T-helper 1 cell (primary cell): ENCODE measurements at places on chromosomes 12 and 14.
A peak's percentile ranks its signal among the peaks of the same experiment; 100 is the strongest.

DNA sequence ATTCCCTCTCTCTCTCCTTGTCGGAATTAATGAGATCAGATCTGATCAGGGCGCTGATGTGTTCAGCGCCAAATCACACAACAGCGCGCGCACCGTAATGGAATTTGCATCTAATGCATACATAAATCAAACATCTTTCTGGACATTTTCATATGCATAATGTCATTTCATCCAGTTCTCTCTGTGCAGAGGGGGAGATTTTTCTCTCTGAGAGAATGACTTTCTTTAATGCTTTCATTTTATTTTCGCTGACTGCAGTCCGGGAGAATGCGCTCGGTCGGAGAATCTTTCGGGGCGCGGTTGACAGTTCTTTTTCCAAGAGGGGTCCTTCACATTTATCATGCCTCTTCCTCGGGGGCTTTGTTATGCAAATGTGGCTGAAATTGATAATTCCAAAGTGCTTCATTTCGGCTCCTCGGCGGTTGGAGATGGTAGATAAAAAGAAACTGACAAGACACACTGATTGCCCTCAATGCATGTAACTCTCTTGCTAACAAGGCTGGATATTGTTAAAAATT, 615.9 kb downstream of the VRK1 start:
- no peak for DNase-seq

DNA sequence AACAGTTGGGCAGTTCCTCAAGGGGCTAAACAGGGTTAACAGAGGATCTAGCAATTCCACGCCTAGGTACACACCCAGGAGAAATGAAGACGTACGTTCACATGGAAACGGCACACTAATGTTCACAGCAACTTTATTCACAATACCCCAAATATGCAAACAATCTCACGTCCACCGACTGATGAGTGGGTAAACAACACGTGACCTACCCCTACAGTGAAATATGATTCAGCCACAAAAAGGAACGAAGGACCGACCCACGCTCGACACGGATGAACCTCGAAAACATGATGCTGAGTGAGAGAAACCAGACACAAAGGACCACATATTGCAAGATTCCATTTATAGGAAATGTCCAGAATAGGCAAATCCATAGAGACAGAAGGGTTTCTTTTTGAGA, 112.7 kb downstream of the NCOR2 start:
- no peak for DNase-seq

DNA sequence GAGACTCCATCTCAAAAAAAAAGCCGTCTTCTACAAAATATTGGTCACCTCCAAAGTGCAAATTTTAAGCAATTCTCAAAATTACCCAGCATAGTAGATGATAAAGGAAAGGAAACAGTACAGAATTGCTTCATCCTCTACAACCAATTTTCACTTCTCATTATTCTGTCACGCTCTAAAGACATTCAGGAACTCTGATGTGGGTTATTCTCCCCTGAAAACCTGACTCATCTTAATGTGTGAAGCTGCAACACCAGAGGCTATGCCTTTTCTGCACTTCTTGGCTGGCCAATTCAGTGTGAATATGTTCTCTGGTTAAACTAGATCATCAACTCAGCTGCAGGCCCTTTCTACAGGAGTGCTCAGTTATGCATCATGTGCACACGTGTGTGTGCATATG, 11.0 kb downstream of the PTGER2 start:
- DNase-seq = peak; percentile 85

GRCh38 chr14:73729556-73730265, 15.5 kb upstream of the PNMA1 start:
- DNase-seq = no peak

DNA sequence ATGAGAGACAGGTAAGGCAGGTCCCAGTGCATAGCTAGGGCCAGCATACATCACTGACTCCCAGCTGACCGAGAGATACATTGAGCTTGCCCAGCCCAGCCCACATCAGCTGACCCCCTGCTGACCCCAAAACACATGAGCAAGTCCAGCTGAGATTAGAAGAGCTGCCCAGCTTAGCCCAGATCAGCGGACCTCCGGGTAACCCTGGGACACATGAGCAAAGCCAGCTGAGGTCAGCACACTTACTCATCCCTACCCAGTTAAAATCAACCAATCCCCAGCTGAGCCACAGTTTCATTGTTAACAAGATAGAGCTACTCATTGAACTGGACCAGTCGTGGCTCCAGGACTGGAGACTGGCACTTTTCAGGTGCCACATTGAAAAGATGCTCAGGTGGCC, 21.8 kb upstream of the FBXO34 start:
- no peak for DNase-seq

GRCh38 chr12:115824936-115825602, 452.4 kb downstream of the MED13L start:
- DNase-seq = no peak

- peak; percentile 8 for DNase-seq
These were observed 910 bp upstream of the SRP54 start for GRCh38 chr14:34981743-34982420.

GRCh38 chr14:61930101-61930857, 168.1 kb downstream of the SNAPC1 start:
- DNase-seq = no peak

DNA sequence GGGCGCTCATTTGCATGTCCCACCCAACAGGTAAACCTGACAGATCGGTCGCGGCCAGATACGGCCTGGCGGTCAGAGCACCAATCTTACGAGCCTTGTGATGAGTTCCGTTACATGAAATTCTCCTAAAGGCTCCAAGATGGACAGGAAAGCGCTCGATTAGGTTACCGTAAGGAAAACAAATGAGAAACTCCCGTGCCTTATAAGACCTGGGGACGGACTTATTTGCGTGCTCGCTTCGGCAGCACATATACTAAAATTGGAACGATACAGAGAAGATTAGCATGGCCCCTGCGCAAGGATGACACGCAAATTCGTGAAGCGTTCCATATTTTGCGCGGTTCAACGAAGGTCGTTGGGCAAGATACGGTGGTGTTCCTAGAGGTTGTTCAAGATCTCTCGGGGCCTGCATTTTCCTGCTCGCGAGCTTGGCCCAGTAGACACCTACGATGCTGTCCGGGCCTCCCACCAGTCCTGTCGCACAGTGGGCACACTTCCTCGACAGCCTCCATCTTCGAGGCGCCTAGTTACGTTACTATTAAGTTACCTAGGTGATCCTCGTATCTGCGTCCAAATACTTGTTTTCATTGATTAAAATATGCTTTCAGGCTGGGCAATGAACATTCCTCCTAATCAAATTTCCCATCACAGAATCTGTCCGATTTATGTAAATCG, at the start of gene RNU6-7:
TSS of gene RNU6-7 (plus strand) at position 230 of the 675 bp plus-strand sequence.
- no peak for DNase-seq

GRCh38 chr12:62520361-62520760, 53.7 kb downstream of the MON2 start:
- no peak for DNase-seq

- no peak for DNase-seq
These were observed 43.8 kb upstream of the BMP4 start for GRCh38 chr14:54000341-54000811.

- no peak for DNase-seq
These were observed 26.8 kb downstream of the EMP1 start for GRCh38 chr12:13223179-13223804.

GRCh38 chr14:54652605-54653052, 85.7 kb downstream of the SAMD4A start:
- no peak for DNase-seq

DNA sequence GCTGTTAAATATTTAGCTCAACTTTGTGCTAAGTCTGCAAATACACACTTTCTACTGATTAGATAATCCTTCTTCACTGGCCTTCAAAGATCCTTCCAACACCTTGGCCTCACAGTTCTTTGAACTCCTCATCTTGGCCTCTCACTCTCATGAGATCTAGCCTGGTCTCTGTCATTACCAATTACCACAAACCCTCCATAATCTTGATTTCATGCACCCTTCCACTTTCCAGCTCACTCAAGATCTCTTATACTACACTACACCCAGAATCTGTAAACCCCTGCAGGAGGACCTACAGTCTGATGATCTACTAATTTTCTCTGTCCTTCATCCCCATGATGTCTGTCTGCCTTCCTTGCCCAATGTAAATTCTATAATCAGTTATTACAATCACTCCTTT, 71.1 kb downstream of the DUSP16 start:
- no peak for DNase-seq

DNA sequence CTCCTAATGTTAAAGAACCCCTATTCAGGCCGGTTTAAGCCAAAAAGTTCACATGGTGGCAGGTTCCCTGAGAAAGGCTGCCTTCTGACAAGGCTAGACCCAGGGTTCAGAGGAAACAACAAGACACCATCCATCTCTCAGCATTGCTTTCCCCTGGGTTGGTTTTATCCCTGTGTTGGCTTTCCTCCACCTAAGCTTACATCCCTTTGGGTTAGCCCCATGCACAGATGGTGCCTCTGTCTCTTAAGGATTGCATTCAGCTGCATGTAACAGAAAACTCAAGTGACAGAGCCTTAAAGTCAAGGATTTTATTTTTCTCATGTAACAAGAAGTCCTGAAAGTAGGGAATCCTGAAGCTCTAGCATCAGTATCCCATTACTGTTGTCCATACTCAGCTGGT, 42.8 kb upstream of the RIN3 start:
- no peak for DNase-seq
